Activated CD4-positive, alpha-beta T cell treated with anti-CD3 and anti-CD28 coated beads for 36 hours (primary cell): ENCODE measurements at places on chromosomes 5 and 9. TPM values are rescaled to one million over a fixed set of nuclear protein-coding genes. Genes with fewer than 3 reads are reported as not detected.
A peak's percentile ranks its signal among the peaks of the same experiment; 100 is the strongest.

MAMDC2 gene
- total RNA-seq, result not detected

- DNase-seq, result peak; percentile 67
These were observed 879 bp upstream of the UBQLN1 start for GRCh38 chr9:83708515-83709158.

GRCh38 chr5:116506488-116506887 lies 68.1 kb downstream of the SEMA6A start:
- DNase-seq, result no peak

DNA sequence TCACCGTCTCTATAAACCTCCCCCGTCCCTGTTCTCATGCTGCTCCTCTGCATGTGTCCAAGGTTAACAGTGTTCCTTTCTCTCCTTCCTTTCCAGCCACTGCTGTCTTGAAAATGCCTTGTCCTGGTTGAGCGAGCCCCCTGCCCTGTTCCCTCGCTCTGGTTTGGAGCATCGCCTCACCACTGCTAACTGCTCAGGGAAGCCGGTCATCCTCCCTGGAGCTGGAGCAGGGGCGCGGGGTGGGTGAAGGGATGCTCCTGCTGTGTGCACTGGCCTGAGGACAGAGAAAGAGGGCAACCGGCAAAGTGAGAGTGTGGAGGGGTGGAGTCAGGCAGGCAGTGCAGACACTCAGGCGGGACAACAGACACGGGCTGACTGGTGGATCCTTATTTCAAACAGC lies 19.4 kb downstream of the UBE2QL1 start:
- DNase-seq, result no peak

SLC27A4 gene
- total RNA-seq, result 10.2 TPM

GRCh38 chr5:91272858-91273257 lies 110.3 kb downstream of the ARRDC3 start:
- DNase-seq, result no peak

LHX6 gene
- not detected for total RNA-seq

DNA sequence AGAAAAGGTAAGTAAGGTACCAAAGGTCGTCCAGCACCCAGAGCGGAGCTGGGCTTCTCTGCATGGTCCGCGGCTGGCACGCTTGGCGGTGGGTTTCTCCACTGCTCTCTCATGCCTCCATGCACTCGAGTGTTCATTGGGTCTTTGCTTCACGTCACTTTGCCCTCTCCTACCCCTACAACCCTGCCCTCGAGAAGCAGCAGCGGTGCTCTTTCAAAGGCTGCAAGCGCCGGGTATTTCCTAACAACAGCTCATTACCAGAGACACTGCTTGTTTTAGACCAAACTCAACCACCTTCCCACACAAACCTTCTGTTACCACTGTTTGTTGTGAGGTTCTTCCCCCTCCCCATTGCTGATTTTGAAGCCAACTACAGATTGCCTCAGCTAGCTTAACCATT lies 21.5 kb upstream of the ZBTB34 start:
- DNase-seq, result peak; percentile 22

DNA sequence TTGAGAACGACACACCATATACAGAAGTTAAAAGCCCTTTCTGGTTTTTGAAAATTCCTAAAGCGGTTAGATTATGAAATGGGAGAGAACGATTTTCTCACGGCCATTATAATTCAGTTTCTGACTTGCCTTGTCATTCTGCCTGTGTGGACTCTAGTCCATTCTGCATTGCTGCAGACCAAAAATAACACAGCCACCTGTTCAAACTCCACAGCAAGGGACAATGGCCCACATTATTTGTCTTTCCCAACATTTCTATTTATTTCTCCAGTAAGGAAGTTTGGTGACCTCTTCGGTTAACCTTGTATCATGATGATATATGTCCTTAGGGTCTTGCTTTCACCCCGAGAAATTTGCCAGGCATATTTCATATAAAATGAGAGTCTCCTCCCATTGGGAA lies 497.7 kb downstream of the BRINP1 start:
- no peak for DNase-seq

DNA sequence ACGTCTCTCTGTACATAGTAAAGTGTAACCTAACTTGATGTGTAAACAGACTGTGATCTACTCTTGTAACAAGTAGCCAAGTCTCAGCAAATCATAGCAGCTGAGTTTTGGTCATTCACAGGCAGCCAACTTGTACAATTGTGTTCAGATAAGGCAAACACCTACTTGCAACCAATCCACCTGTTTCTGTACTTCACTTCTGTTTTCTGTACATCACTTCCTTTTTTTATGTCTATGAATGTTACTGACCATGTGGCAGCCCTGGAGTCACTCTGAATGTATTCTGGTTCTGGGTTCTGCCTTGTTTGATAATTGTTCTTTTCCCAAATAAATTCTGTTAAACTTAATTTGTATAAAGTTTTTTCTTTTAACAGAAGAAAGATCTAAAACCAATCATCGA lies 26.0 kb downstream of the RLN2 start:
- no peak for DNase-seq

DNA sequence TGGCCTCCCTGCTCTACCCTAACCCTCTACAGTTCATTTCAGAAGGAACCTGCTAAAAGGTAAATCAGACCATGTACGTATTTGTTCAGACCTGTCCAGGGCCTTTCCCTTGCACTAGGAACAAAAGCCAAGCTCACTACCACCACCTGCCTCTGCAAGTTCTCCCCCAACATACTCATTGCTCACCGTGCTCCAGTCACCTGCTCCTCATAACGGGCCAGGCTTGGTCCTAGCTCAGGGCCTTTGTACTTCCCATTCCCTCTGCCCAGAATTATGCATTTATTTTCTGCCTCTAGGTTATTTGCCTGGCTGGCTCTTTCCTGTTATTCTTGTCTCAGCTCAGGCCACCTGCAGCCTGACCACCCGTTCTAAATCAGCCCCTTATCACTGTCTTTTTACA lies 4.8 kb upstream of the FGF1 start:
- no peak for DNase-seq

CDX1 gene
- total RNA-seq, result not detected

SH3GL2 gene
- total RNA-seq, result not detected

PCDHA5 gene
- total RNA-seq, result not detected

STPG3 gene
- total RNA-seq, result not detected

DNA sequence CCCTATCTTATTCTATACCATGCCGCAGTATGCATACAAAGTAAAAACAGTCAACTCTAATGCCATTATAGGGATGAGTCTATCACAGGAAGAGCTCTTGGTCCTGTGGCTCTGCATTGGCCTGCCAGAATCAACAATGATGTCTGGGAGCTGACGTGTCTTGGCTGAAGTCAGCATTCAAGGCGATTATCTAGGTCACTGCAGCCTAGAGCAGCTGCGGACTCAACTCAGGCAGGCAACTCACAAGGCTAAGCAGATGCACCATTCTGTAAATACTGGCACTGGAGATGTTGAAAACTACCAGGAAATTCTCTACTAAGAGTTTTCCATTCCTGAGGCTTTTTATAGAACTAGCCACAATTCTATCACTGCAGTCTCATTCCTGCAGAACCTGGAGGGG lies 13.3 kb downstream of the SPATA9 start:
- no peak for DNase-seq

PSMB7 gene
- 164 TPM for total RNA-seq

IFNA7 gene
- total RNA-seq, result not detected

DAPK1 gene
- 5.6 TPM for total RNA-seq

DNA sequence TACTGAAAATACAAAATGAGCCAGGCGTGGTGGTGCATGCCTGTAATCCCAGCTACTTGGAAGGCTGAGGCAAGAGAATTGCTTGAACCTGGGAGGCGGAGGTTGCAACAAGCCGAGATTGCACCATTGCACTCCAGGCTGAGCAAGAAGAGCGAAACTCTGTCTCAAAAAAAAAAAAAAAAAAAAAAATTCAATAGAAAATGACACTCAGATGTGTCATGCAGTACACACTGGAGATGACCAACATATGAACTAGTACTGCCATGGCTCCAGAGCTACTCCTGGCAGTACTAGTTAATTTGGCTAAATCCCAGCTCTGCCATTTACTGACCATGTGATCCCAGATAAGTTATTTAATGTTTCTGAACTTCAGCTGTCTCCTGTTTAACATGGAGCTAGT lies 7.3 kb downstream of the ATOX1 start:
- DNase-seq, result no peak

KLF4 gene
- total RNA-seq, result 0.88 TPM

OR13F1 gene
- not detected for total RNA-seq

DNA sequence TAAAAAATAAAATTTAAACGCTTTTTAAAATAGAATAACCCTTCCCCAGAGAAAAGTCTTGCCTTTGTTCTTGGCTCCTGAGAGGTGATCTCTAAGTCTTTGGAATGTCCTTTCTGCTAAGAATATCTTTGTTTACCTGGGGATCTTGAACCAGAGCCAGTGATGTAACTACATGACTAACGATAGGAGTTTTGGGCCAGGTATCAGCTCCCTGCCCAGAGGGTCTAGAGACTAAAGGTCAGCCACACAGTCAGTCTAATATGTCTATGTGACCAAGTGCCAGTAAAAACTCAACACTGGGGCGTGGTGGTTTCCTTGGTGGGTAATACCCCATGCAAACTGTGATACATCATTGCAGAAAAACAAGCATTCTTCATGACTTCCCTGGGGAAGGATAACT lies 1351.9 kb upstream of the C9orf72 start:
- no peak for DNase-seq

DNA sequence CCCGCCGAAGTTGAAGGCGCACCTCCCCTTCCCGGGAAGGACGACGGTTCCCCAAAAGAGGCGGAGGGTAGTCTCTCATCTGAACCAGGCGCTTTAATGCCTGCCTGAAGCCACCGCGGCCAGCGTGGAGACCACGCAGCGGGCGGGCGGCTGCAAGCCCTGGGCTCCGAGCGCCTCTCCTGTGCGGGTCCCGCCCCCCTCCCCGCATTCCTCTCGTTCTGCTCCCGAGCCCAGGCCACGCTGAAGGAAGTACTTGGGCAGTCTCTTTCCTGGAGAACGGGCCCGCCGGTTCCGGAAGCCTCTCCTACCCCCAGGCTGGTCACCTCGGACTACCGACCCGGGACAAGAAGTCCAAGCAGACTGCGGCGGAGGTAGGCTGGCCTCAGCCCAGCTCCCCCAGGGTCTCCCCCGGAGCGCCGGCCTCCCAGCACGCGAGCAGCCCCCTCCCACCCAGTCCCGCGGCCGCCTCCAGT lies 571 bp downstream of the PPIC start:
- peak; percentile 12 for DNase-seq

DNA sequence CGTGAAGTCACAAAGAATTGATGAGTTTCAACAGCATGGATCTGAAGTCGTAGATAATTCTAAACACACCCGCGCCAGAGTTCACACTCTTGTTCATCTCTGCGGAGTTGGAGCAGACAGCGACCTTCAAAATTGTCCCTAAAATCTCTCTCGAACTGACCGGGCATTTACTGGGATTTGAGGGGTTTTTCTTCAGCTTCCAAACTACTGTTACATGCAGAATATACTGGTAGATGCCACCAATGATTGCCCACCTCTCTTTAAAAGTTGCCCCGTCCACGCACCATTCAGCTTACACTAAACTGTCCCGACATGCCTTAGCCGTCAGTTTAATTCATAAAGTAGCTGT lies 5.2 kb upstream of the ISL1 start:
- DNase-seq, result no peak

DNA sequence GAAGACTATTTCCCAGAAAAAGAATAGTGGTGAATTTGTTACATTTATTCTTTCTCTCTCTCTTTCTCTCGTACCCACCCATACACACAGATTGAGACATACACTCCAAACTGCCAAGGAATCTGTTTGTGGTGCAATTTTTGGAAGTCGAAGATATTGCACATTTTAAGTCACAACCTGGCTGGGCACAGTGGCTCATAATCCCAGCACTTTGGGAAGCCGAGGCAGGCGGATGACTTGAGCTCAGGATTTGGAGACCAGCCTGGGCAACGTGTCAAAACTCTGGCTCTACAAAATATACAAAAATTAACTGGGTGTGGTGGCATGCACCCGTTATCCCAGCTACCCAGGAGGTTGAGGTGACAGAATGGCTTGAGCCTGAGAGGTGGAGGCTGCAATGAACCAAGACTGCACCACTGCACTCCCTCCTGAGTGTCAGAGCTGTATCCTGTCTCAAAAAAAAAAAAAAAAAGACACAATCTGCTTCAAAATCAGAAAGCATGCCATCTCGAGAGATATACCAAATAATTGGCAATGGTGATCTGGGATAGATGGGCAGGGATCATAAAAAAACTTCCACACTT lies 19.2 kb upstream of the PLIN2 start:
- DNase-seq, result no peak

- DNase-seq, result no peak
These were observed 15.8 kb downstream of the ADRB2 start for GRCh38 chr5:148842161-148842560.

IFNA2 gene
- not detected for total RNA-seq

- no peak for DNase-seq
These were observed 55.7 kb downstream of the SHC3 start for GRCh38 chr9:89122949-89123348.

- no peak for DNase-seq
These were observed 21.2 kb upstream of the CCNH start for GRCh38 chr5:87433945-87434344.

- no peak for DNase-seq
These were observed 25.1 kb downstream of the ERGIC1 start for GRCh38 chr5:172858990-172859811.

DNA sequence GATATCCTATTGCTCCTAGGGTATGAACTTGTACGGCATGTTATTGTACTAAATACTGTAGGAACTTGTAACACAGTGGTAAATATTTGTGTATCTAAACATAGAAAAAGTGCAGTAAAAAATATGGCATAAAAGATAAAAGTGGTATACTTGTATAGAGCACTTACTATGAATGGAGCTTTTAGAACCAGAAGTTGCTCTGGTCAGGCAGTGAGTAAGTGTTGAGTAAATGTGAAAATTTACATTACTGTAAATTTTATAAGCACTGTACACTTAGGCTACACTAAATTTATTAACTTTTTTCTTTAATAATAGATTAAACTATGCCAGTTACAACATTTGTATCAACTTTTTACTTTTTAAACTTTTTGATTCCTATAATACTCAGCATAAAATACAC lies 109.1 kb downstream of the ZCCHC7 start:
- DNase-seq, result no peak

UBE2QL1 gene
- not detected for total RNA-seq

DNA sequence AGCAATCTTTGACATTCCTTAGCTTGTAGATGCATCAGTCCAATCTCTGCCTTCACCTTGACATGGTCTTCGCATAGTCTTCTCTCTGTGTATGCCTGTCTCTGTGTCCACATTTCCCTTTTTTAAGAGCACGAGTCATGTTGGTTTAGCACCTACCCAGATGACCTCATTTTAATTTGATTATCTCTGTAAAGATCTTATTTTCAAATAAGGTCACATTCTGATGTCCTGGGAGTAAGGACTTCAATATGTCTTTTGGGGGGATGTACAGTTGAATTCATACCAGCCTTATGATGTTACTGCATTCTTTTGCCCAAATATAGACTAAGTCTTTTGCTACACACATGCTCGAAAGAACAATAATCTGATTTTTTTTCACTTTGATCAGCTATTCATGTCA lies 6.9 kb downstream of the KCTD16 start:
- no peak for DNase-seq

NMUR2 gene
- total RNA-seq, result not detected
